Renal pelvis (tissue), 12 donors: ENCODE measurements at places on chromosomes 6 and 20. TPM values are rescaled to one million over a fixed set of nuclear protein-coding genes. Genes with fewer than 3 reads are reported as not detected.

DNA sequence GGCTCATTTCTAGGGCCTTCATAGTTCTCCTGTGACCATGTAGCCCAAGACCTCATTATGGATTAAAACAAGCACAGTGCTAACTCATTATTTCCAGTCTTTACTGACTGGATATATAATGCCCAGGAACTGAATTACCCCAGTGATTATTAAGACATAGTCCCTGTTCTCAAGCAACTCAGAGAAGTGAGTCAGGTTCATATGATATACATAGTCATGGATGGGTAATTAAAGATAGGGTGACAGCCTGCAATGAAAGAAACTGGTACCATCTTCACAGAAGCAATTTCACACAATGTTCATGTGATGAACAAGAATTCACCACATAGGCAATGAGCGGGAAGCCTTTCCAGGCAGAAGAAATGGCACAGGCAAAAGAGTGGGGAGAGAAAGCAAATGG, 3.5 kb downstream of the TRIM27 start:
- DNase-seq = no peak

The RCAN2 gene
- 14.8 TPM for polyA plus RNA-seq

- DNase-seq = no peak
These were observed 185.0 kb downstream of the CENPW start for GRCh38 chr6:126524811-126525326.

DNA sequence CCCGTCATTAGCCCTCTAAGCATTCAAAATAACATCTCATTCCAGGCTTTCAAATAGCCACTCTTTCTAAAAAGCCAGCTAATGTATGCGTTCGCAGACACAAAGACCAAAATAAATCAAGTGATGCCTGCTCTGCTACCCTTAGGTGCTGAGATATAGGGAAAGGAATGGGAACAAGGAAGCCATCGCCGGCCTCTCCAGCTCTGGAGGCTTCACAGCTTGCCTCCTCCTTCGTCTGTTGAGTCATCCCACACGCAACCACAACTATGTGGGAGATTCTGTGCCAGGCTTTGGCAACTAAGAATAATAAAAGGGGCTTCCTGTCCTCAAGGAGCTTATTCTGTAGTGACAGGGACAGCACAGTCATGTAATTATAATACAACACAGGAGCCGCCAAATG, 27.3 kb upstream of the SLC22A23 start:
- no peak for DNase-seq

The LCA5 gene
- 8.5 TPM for polyA plus RNA-seq

- DNase-seq = no peak
These were observed 74.8 kb downstream of the PHACTR1 start for GRCh38 chr6:12791371-12791770.

GRCh38 chr6:123802351-123802696, 1.3 kb upstream of the NKAIN2 start:
- DNase-seq = no peak

DNA sequence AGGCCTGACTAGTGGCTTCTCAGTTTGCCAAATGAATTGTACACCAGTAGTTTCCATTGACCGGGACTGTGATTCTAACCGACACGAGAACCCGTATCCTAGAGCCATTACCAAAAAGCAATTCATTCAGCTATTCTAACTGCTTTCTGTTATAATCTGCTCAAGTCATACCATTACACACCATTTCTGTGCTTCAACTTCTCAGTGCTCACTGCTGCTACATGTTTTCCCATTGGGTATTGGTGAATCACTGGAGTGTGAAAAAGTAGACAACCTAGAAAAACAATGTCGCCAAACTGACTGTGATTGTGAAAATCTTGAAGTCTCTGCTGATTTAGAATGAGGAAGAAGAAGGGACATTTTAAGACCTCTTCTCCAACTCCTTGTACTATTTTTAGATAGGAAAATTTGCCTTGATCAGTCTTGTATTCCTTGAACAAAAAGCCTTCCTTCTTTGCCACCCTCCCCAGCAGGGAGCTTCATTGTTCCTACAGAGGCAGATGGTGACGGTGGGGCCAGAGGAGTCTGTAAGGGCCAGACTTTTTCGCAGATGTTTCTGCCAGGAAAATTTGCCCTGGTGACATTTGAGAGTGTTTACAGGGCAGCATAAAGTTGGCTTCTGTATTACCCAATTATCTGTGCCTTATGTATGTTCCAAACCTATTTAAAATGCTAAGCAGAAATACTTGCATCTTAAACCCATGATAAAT, 31.7 kb upstream of the MAP3K4 start:
- DNase-seq = no peak

DNA sequence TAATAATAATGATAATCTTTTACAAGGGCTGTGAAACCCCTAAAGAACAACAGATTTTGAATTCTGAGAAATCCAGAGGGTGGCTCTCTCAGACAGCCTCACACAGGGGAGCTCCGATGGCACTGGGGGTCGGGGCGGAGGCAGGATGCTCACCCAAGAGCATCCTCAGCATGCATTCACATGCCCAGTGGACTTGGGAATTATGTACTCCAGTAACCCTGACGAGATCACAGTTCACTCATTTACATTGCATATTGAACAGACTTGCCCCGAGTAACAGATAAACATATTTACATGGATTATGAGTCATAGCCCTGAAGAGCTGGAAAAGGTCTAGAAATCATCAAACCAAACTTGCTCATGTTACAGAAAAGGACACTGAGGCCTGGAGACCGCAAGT, 482.7 kb upstream of the JARID2 start:
- DNase-seq = no peak
